ENCODE measurements at places on chromosomes 2 and 18. TPM values are rescaled to one million over a fixed set of nuclear protein-coding genes. Genes with fewer than 3 reads are reported as not detected.

DNA sequence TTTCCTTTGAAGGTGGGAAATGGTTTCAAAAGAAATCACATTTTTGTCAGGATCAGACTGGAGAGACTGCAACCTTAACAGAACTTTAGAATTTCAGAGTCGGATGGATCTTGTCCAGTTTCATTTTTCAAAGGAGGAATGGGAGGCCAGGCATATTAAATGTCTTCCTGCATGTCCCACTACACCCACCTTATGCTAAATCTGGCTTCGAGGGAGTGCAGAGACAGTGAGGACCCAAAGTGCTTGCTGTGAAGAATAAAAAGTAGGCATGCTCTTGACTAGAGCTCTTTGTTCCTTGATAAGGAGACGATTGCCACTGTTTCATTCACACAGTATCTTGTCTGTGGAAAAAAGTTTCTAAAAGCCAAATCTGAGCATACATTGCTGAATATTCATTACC is 197.6 kb downstream of the SLC4A3 start:
- no peak for DNase-seq

The HTRA2 gene
- 37.1 TPM for total RNA-seq

DNA sequence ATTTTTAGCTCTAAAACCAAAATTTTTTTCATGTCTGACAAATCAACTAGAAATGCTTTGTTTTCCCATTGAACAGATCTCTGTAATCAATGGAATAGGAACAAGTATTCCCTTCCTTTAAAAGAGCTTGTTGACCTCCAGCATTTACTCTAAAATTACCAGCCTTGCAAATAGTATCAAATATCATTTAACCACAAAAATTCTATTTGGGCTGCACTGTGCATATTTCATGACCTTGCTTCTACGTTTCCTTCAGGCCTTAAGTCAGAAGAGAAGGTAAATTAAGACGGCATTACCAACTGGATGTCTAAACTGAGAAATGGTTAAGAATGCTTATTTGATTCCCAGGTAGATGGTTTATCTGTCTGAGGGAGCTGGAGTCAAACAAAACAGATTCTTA is 33.3 kb upstream of the NRXN1 start:
- DNase-seq = no peak

DNA sequence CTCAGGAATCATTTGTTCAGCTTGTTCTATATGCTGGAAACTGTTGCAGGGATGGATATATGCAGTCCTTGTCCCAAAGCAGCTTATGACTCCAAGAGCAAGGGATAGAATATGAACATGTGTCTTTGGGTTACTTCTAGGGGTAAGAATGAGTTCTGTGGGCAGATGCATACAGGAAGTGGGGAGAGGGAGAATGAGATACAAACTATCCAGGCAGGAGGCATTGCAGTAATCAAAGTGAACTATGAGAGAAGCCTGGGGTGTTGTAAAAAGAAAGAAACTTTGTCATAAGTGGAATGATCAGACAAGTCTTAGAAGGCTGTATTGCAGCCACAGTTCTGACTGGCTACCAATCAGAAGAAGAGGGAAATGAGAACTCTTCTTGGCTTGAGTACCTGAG is 44.8 kb upstream of the RAB6D start:
- no peak for DNase-seq

The PAPOLG gene
- 14.5 TPM for total RNA-seq

DNA sequence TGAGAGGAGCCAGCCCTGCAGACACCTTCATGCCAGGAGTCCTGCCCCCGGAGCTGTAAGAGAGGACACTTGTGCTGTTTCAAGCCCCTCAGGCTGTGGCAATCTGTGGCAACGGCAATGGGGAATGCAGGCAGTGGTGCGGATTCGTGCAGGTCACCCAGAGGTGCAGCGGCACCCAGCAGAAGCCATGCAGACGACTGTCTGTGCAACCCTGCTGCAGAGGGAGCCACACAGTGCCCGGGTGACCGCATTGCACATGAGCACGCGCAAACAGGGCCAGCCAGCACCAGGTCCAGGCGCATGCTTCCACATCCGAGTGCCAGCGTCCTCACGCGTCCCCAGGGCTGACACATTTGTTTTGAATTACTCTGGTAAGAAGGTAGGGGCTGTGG is 84.8 kb upstream of the GPC1 start:
- DNase-seq = peak; percentile 6

The DYNC1I2 gene
- 113 TPM for total RNA-seq

DNA sequence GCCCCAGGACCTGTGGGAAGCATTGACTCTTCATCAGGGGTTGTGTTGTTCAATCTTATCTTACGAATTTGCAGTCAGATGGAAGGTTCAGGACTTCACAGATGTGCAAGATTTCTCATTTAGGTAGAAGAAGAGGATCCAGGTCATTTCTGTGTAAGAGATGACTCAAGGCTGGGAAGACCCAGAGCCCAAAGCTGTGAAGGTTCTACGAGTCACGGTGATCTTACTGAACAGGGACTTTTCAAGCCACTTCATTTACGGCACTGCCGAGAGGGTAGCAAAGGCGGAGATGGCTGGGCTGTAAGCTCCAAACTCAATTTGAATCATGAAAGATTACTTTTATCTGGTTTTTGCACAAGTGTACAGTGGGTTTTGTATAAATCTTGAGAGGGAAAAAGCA is 228.0 kb upstream of the MEX3C start:
- no peak for DNase-seq

Data from mucosa of descending colon (tissue), 3 donors.